CD8-positive, alpha-beta T cell (primary cell): ENCODE measurements at places on chromosomes 16 and 17.

DNA sequence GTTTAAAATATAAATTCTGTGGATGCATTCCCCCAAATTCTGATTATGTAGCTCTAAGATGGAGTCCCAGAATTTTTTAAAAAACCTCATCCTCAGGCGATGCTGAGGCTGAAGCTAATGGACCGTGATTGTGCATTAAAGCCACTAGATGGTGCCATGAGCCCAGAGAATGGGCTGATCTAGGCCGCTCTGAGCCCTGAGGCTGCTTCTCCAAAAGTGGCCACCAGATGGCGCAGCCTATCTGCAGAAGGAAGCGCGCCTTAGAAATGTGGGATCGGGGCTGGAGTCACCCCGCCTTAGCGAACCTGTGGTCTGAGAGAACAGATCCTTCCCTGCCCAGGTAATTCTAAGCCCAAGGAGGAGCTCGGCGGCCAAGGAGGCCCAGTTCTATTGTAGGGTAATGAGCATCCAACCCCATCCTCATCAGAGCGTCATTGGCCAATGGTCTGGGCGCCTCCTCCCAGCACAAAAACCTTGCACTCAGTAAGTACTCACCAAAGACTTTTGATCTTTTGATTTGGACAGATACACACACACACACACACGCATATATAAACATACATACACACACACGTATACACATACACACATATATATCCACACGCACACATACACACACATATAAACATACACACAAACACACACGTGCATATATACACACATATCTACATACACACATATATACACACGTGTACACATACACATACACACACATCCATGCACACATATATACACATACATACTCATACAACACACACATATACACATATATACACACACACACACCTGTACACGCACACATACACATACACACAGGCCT lies 13.7 kb upstream of the MMP2 start:
- DNase-seq: peak; percentile 85

DNA sequence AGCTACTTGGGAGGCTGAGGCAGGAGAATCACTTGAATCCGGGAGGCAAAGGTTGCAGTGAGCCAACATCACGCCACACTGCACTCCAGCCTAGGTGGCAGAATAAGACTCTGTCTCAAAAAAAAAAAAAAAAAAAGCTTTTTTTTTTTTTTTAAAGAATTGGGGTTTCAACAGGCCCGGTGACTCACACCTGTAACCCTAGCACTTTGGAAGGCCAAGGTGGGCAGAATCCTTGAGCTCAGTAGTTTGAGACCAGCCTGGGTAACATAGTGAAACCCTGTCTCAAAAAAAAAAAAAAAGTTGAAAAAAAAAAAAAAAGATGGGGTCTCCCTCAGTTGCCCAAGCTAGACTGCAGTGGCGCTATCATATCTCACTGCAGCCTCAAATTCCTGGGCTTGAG lies 6.6 kb upstream of the HEXIM2 start:
- no peak for DNase-seq

DNA sequence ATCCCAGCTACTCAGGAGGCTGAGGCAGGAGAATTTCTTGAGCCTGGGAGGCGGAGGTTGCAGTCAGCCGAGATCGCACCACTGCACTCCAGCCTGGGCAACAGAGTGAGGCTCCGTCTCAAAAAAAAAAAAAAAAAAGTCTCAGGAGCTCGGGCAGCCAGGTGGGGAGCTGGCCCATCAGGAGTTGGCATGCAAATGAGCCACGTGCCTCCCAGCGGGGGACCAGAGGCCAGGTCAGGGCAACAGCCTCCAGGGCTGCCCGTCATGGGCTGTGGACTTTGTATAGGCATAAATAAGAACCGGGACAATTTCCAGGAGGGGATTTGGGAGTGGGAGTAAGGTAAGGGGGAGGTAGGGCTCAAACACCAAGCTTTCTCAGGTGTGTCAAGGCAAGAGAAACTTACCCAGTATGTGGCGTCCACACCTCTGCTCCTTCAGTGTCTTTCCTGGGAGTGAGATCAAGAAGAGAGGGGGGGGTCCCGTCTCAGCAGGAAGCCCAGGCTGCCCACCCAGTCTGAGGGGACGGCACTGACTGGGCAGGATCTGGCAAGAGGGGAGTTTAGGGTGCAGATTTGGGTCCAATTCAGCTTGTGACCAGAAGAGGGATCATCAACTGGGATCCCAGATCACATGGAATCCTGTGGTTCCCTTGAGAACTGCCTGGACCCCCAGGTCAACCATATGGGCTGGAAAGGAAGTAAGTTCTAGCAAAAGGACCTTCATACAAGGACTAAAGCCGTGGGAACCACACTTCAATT lies 22.3 kb upstream of the G6PC1 start:
- no peak for DNase-seq

GRCh38 chr16:48318630-48319029 lies 66.6 kb downstream of the SIAH1 start:
- DNase-seq: peak; percentile 73

DNA sequence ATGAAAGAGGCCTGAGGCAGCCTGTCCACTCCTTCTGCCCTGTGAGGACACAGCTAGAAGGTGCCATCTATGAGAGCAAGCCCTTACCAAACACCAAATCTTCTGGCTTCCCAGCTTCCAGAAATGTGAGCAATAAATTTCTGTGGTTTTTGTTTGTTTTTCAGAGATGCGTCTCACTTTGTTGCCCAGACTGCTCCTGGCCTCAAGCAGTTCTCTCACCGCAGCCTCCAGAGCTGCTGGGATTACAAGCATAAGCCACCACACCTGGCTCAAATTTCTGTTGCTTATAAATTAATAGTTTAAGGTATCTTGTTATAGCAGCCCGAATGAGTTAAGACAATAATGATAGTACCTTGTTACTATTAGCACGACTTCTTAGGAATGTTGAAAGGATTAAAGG lies 12.5 kb upstream of the SLC16A11 start:
- DNase-seq: no peak

DNA sequence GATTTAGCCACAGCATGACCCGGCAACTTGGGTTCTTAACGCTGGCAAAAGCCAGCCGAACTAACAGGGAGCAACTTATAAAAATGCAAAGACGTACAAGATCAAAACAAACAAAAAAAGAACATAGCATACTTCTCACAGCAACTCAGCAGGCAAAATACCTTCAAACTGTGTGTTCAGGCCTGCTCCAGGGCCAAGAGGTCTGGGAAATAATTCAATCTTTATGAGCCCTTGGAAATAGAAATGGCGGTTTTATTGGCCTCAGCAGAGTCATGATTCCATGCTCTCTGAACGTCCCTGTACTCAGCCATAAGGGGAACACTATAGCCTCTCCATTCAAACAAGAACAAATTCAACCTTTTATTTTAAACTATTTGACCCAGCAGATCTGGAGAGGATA lies 101.3 kb upstream of the C17orf78 start:
- DNase-seq: no peak

DNA sequence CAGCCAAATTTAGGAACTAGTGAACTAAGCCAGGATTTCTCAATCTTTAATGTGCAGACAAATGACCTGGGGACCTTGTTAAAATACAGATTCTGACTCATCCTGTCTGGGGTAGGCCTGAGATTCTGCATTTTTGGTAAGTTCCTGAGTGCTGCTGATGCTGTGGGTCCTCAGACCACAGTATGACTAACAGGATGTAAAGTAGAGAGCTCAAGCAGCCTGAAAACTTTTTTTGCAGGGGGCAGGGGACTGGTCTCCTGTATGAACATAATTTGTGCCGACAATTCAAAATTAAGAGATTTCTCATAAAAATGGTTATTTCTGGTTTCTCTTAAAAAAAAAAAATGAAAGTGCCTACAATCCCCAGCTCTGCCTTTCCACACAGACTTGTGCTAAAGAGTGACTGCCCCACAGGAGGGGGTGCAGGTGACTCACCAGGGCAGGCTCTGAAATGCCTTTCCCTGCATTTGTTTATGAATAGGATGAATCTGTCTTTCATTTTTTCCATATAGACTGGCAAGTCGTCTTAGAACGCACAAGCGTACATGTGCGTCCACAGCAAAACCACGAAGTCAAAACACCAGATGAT lies 271.5 kb downstream of the PHKB start:
- no peak for DNase-seq

DNA sequence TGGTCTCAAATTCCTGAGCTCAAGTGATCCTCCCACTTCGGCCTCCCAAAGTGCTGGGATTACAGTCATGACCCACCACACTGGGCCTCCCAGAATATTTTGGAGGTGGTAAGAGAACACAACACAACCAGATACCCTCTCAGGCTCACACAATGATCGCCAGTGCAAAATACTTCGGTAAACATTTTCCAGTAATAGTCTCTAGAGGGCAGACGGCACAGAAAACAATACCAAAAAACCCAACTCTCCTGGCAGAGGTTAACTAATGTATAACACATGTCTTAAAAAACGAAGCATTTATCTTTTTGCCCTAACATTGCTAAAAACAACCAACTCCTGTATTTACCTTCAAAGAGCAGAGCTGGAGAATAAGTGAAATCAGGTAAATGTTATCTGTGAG lies 10.5 kb downstream of the NUFIP2 start:
- DNase-seq: no peak

GRCh38 chr17:56681561-56682266 lies 88.2 kb downstream of the NOG start:
- peak; percentile 17 for DNase-seq

- no peak for DNase-seq
Measured at GRCh38 chr16:53041320-53042051, 11.2 kb downstream of the CHD9NB start.

DNA sequence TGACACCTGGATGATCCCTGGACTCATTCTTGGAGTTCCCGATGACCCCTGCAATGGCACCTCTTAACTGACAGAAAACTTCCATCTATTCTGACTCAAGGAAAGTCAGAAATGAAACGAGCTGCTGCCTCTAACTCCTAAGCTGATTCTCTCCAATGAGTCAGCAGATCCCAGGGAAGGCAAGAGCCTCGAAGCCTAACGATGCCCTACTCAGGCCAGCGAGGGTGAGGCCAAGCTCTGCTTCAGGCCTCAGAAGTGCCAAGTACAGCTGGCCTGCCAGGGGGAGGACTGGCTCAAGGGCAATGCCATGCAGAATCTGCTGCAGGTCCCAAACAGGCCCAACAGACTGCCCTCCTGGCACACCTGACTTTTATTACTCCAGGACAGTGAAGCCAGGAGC lies 36.3 kb downstream of the PLXDC1 start:
- DNase-seq: no peak

- no peak for DNase-seq
Measured at GRCh38 chr16:70553645-70554044, 30.0 kb downstream of the SF3B3 start.

GRCh38 chr17:50201276-50201854 lies at the start of gene COL1A1:
COL1A1 (minus strand) TSS chr17:50201631; CDS start chr17:50201513, 118 bp downstream.
- DNase-seq: no peak

DNA sequence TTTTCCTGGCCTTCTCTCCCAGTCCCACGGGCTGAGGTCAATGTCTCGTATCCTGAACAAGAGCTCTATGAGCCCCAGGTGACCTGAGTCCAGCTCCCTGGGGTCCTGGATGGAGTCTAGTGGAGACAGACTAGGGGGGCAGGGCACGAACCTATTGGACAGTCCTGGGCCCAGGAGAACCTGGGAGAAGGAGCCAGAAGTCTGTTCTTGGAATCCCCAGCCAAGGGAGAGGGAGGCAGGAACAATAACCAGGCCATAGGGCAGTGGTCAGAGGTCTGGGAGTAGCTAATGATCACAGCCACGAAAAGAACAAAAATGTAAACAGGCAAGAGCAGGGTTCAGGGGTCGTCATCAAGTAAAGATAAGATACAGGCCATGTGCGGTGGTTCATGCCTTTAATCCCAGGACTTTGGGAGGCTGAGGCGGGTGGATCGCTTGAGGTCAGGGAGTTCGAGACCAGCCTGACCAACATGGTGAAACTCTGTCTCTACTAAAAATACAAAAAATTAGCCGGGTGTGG lies 60.8 kb downstream of the COPRS start:
- DNase-seq: no peak

DNA sequence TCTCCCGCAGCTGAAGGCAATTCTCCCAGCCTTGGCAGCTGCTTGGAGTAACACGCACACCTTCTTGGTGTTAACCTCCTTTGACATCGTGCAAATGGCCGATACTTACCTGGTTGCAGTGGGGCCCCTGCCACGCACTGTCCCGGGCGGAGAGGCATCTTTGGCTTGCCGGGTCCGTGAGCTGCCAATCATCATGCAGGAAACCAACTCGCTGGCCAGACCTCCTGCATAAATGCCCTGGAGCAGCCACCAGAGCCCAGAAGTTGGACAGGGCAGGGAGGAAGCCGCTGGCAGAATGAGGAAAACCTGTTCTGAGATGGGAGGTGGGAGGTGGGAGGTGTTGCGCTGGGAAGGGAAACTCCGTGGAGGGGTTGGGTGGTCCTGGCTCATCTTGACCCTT lies 41.7 kb upstream of the CREBBP start:
- no peak for DNase-seq

DNA sequence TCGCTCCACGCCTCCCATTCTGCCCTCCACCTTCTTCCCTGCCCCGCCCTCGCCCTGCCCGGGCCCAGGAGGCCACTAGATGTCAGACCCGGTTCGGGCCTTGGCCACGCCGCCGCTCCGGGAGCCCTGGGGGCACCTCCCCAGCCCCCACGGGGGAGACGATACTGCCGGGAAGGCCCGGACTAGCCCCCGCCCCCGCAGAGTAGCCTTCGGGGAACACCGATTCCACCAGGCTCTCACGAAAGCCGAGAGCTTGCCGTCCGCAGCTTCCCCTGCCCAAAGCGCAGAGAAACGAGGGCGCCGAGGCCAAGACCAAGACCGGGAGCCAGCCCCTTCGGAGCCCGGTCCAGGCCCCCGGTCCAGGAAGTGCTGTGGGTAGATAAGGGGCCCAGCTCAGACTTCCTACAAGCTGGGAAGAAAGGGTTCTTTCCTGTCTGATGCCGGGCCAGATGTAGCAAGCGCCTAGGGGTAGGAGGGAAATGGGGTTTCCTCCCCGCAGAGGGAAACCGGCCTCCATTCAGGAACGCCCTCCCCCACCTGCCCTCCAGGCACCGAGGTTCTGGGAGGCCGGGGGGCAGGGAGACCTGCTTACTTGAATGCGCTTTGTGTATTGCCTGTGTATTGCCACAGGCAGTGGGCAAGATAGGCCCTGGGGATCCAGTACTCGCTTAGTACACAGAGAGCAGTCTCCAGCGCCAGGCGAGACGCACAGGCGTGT lies 806 bp upstream of the CYB561 start:
- peak; percentile 31 for DNase-seq

GRCh38 chr16:67790071-67790470 lies 16.3 kb downstream of the RANBP10 start:
- DNase-seq: no peak

- DNase-seq: no peak
Measured at GRCh38 chr16:30005341-30006094, 5.3 kb downstream of the DOC2A start.

- DNase-seq: no peak
Measured at GRCh38 chr16:83648347-83648746, 159.4 kb upstream of the HSBP1 start.
